ENCODE measurements at places on chromosomes 3 and 15.

DNA sequence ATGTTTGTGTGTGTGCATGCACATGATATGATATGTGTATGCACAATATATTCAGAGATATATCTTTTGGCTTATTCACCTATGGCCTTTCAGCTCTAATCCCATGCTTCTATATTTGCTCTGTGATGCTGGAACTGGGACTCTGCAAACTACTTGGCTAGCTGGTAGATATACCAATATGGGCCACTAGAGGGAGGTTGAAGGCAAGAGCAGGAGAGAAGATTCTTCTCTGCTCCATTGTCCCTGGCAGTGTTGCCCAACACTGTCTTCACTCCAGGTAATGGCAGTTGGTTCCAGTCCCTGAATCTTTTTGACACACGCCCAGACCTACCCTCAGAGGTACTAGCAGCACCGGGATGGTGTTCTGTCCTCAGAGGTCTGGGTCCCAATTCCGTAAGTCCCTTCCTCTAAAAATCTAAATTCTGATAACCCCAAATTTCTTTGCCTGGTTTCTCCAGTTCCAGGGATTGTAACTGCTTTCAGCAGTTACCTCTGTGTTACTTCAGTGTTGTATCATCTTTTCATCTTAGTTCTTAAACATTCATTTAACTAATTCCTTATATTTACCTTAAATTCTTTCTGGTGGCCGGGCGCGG is 44.7 kb downstream of the GTPBP8 start:
- no peak for DNase-seq

- no peak for DNase-seq
These were observed 110.5 kb downstream of the EPHB1 start for GRCh38 chr3:134905647-134905935.

DNA sequence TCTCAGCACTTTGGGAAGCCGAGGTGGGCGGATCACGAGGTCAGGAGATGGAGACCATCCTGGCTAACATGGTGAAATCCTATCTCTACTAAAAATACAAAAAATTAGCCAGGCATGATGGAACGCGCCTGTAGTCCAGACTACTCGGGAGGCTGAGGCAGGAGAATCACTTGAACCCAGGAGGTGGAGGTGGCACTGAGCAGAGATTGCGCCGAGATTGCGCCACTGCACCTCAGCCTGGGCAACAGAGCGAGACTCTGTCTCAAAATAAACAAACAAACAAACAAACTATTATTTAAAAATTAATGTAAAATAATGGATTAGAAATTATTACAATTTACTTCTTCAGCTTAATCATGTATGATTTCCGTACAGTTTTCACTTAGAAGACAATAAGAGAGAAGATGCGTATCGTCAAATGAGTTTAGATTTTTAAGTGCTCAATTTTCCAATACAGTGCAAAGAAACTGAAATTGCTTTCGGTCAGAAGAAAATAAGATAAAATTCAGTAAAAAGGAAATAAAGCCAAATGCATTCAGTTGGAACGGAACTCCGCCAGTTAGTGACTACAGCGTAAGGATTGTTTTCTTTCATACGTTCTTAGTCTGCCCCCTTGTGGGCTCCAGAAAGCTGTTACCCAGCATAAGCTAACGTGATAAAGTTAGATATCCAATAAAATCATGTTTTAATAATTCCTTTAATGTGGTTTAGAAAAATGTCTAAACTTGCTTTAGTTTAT is 24.8 kb downstream of the AADAC start:
- DNase-seq = no peak

GRCh38 chr3:64311424-64312061 is 86.3 kb upstream of the PRICKLE2 start:
- no peak for DNase-seq

GRCh38 chr3:30475038-30475808 is 131.2 kb upstream of the TGFBR2 start:
- peak; percentile 4 for DNase-seq

GRCh38 chr15:74855857-74856256 is 12.9 kb upstream of the ULK3 start:
- DNase-seq = no peak

- DNase-seq = no peak
These were observed 1.9 kb downstream of the VGLL4 start for GRCh38 chr3:11641683-11642430.

- no peak for DNase-seq
These were observed 216.9 kb downstream of the ROBO2 start for GRCh38 chr3:77256584-77257503.

- no peak for DNase-seq
These were observed 50.4 kb downstream of the CCR4 start for GRCh38 chr3:33001889-33002288.

GRCh38 chr3:15754047-15754446 is 43.7 kb downstream of the ANKRD28 start:
- no peak for DNase-seq

- DNase-seq = no peak
These were observed 309.7 kb upstream of the NR2F2 start for GRCh38 chr15:96020797-96021196.

GRCh38 chr3:52800079-52800478 is 5.5 kb downstream of the ITIH3 start:
- no peak for DNase-seq

DNA sequence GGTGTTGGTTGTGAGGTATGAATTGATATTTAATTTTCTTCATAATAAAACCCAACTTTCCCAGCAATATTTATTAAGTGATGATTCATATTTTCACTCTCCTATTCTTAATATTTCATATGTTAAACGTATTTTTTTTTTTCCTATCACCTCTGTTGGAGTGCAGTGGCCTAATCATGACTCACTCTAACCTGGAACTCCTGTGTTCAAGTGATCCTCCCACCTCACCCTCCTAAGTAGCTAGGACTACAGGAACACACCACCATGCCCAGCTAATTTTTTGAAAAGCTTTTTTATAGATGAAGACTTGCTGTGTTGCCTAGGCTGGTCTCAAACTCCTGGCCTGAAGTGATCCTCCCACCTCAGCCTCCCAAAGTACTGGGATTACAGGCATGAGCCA is 8.6 kb downstream of the PARP15 start:
- no peak for DNase-seq

GRCh38 chr15:82086243-82086995 is 40.6 kb upstream of the MEX3B start:
- no peak for DNase-seq

- no peak for DNase-seq
These were observed 805 bp upstream of the TRPM7 start for GRCh38 chr15:50687302-50687902.

DNA sequence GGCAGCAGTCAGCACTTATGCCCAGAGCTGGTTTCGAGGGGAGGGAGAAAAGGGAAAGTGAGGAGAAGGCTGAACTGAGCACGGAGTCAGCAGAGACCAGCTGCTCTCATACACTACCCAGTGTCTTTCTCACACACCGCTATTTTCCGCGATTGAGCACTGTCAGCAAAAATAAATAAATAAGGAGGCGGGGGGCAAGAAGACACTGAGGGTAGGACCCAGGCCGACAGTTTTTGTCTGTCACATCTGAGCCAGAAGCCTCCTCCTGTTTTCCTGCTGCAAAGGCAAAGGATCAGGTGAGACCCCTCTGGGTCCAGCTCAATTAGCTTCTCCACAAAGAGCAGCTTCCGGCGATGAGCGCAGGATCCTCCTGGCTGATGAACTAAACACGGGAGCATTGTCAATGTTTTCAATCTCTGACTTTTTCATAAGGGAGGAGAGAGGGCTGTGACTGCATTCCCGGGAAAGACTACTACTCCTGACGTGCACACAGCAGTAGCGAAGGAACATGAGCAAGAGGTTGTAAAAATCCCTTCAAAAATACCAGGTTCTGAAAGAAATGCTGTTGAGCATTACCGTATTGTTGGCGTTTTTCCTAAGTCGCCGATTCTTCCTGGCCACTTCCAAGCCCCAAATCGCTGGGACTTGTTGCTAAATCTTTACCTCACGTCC is 1.3 kb downstream of the FRMD5 start:
- DNase-seq = no peak

GRCh38 chr3:14516738-14517345 is 23.3 kb downstream of the GRIP2 start:
- DNase-seq = no peak

All from stimulated activated CD4-positive, alpha-beta T cell treated with anti-CD3 and anti-CD28 coated beads, Interleukin-4, amount 100 ng/mL, for 1 hour (primary cell).